Activated CD8-positive, alpha-beta memory T cell treated with anti-CD3 and anti-CD28 coated beads, Interleukin-2, amount 10 ng/mL, durations not matched to agents 7 days and 5 days (primary cell): ENCODE measurements at places on chromosomes 5 and 9. TPM values are rescaled to one million over a fixed set of nuclear protein-coding genes. Genes with fewer than 3 reads are reported as not detected.

DNA sequence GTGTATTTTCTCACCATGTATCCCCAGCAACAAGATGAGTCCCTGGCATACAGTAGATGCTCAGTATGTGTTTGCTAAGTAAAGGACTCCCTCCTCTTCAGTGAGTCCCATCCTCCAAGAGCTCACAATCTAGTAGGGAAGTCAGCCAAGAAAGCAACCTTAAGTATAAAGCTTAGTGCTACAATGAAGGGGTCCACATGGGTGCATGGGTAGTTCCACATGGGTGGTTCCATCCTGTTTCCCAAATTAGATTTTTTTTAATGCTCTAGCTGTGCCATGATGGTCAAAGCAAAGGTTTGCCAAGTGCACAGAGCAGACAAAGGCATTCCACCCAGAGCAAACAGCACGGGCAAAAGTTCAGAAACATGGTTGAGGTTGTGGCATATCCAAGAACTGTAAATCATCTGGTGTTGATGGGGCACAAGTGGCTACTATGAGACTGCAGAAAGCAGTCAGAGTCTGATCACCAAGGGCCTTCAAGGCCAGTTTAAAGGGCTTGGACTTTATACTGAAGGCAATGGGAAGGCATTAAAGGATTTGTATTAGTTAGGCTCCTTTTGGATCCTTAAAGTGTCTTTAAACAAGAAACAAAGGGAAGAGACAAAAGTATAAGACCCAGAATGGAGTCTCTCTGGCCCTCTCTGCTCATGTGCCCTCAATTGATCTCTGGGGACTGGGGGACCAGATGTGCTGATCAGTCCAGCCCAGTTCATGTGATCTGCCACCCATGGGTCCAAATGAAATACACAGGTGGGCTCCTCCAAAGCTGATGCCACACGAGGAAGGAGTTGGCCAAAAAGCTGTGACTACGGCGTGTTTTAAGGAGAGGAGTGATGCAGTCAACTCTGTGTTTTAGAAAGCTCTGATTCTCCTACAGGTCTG lies 9.0 kb upstream of the CPLX2 start:
- no peak for DNase-seq

DNA sequence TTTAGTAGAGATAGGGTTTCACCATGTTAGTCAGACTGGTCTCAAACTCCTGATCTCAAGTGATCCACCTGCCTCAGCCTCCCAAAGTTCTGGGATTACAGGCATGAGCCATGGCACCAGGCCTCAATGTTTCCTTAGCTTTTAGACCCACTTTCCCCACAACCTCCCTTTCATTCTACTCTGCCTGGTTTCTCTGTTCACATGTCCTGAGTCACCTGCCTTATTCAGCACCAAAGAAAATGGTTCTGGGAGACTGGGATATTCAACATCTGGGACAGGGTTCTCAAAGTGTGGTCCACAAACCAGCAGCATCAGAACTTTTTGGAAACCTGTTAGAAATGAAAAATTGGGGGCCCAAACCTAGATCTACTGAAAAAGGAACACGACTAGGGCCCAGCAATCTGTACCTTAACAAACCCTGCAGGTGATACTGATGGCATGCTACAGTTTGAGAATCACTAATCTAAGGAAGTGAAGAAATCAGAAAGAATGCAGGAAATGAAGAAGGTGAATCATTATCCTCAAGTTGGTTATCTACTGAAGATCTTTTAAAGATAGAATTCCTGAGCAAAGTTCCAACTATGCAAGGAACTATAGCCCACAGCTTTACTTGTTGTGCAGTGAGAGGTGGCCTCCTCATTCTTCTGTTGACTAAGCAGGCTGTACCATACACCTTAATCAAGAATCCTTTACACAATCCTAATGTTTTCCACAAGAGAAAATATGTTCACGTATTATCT lies 51.8 kb upstream of the CTNNAL1 start:
- DNase-seq = no peak

- DNase-seq = no peak
Measured at GRCh38 chr9:27489087-27489876, 34.8 kb upstream of the IFNK start.

GRCh38 chr9:72155301-72155700 lies 6.1 kb downstream of the GDA start:
- no peak for DNase-seq

DNA sequence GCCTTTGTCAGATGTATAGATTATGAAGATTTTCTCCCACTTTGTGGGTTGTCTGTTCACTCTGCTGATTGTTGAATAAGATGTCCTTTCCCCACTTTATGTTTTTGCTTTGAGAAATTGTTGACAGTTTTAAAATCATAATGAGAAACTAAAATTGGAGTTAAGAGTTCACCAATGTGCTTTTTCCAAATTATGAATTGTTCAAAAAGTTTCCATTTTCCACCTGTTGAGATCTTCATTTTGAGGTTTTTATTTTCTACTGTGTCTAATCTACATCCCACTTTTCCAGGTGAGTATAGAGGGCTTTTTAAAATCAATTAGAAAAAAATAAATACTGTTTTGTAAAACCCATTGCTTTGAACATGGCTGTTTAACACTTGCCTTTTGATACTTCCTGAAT lies 55.8 kb downstream of the LNPEP start:
- DNase-seq = no peak

The SLC46A2 gene
- not detected for total RNA-seq

GRCh38 chr5:132830436-132831094 lies at the start of gene SHROOM1:
SHROOM1 (minus strand) TSS chr5:132830647; CDS start chr5:132826140, 4,507 bp downstream.
- peak; percentile 49 for DNase-seq

GRCh38 chr5:177035976-177036375 lies 13.5 kb downstream of the ZNF346 start:
- no peak for DNase-seq

DNA sequence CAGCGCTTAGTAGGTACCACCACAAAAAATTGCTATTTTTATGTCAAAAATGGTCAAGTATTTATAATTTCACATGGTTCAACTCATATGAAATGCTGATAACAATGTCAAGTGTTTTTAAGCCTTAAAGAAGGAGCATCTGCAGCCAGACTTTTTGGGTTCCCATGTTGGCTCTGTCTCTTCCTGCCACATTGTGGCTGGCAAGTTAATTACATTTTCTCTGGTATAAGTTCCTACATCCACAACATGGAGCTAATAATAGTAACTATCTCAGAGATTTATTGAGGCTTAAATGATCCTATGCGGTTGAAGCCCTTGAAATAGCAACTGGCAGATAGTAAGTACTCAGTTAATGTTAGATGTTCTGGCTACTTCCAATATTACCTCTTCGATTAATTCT lies 5.4 kb downstream of the ATP10B start:
- DNase-seq = no peak

The FAM221B gene
- not detected for total RNA-seq

DNA sequence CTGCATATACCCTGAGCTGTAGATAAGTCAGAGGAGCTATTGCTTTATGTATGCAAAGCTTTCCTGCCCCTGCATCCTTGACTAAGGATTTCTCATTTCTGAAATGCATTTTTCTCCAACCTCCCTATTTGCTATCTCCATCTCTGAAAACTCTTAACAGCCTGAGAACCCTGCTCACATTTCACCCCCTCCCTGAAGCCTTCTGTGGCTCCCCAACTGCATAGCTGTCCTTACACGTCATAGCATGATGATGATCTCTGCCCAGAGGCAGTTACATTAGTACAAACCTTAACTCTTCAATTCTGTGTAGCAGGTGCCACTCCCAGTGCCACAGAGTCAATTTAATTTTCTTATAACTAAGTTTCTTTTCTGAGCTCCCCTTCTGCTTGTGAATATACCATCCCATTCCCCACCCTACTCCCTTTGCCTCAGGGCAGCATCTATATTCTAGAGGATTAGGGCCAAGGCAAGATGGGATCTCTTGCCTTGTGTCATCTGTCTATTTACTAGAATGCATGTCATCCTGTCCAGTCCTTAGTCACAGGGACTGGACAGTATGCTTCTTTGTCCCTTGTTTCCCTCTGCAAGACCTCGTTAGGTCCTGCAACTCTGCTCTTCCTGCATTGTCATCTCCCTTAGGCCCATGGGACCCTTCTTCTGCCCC lies 149.7 kb upstream of the SPRY4 start:
- DNase-seq = no peak

The MSMP gene
- not detected for total RNA-seq

The NAIP gene
- 3.6 TPM for total RNA-seq

- DNase-seq = no peak
Measured at GRCh38 chr5:115260248-115260647, 2.4 kb downstream of the PGGT1B start.

The FGF18 gene
- total RNA-seq = not detected

GRCh38 chr5:99034336-99034735 lies 105.5 kb upstream of the CHD1 start:
- DNase-seq = no peak
